ENCODE measurements at places on chromosomes 6 and 20.

- no peak for DNase-seq
Observed at GRCh38 chr6:50240986-50241385, 191.3 kb upstream of the DEFB112 start.

DNA sequence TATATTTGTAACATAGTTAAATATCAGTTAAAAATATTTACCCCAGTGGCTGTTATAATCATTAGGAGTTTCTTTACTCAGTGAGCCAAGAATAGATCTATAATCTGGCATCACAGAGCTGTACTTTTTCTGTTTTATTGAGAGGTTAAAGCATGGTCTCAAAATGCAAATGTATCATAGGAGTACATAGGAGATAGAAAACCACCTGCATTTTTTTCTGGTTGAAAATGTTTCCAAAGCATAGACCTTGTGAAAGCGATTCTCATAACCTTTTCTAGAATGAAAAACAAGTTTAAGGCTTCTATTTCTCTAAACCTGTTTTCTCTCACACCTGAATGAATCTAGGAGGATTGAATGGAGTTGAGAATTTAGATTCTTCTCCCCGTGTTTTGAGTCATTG, 14.4 kb downstream of the KCNQ5 start:
- DNase-seq: no peak

GRCh38 chr6:36840432-36841403, 1.5 kb upstream of the CPNE5 start:
- no peak for DNase-seq

DNA sequence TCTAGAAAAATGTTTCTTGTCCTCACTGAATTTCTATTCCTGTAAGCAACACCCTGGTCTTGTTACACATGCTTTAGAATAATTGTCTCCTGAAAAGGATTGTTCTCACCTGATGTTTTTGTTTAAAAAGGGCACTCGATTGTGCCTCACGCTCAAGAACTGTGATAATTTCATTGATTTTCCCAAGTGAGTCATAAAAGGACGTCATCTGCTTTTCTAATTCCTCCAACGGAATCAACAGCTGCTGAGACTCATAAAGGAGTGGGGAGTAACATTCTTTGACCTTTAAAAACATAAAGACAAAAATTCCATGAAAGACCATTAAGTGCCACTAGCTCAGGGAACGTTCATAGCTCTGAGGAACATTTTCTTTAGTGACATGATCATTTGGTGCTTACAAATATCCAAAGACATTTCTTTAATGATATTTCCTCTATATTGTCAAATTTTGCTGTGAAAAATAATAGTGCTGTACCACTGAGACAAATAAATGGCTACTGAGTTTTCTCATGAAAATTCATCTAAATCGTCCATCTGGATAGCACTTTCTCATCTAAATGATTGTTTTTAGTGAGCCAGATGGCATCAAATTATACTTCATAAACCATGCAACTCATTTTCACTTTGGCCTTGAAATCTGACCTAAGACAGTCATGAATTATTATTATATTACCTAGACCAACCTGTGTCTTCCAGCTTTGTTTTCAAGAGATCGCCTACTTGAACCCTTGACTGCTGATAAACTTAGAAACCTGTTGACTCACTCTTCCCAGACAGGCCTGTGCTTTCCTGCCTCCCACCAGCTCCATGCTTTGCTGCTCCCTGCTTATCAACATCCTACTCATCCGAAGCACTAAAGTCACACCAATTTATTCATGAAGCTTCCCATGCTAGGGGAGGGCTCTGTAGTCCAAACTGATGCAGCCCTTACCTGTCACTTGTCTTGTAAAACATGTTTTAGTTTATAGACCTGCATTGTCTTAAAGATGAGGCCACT, 178.2 kb downstream of the SYNE1 start:
- no peak for DNase-seq

DNA sequence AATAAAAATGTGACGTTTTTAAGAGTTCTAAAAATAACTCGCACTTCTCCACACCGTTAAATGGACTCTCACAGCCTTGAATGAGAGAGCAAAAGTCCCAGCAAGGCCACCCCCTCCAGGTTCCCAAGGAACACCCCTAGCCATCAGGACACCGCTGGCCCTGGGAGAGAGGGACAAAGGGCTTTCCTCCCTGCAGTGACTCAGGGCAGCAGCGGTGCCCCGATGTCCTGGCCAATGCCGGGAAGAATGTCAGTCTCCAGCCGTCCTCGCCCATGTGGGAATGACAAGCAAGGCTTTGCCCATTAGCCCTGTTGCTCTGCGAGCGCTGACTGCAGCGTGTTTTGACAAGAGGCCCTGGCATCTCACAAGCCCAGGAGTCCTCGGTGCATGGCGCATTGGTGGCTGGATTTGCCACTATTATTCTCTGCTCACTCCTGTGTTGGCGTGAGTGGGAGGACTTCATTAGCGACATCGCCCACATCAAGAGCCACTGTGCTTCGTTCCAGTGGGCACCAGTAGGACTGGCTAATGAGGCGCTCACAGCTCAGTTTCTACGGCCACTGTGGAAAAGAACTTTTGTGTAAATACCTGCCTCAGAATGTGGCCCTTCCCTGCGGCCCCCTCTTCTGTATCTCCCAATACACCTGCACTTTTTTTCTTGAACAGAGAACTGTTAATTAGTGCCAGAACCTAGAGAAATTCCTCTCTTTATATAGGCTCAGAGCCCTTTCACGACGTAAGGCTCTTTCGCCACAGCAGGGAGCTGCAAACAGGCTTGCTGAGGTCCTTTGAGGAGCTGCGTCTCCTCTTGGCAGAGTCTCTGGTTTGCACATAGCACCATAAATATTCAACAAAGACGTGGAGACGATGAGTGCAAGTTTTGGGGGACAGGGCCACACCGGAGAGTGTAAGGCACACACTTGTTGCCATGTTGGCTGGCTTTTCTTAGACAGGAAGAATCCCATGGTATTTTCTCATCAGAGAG, 336.6 kb downstream of the TAF4 start:
- DNase-seq: no peak

GRCh38 chr6:56490993-56491392, 151.7 kb downstream of the DST start:
- no peak for DNase-seq

- no peak for DNase-seq
Observed at GRCh38 chr6:113719545-113719944, 137.6 kb upstream of the MARCKS start.

DNA sequence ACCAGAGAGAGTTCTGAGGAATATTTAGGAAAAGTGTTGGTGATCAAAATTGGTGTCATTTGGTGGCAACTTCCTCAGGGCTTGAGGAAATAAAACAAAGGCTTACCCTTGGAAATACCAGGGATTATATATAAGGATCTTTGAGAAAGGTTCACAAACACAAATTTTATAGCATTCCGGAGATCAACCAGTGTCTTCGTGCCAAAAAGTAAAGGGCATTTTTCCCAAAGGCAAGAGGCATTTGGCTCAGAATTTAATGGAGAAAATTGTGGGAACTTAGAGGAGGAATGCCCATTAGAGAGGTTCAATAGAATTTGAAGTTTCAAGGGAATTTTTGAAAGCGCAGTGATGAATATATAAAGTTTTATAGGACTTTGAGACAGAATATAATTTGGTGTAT, 179.5 kb downstream of the FUT9 start:
- DNase-seq: no peak

GRCh38 chr20:13443690-13444089, 195.0 kb downstream of the TASP1 start:
- no peak for DNase-seq

DNA sequence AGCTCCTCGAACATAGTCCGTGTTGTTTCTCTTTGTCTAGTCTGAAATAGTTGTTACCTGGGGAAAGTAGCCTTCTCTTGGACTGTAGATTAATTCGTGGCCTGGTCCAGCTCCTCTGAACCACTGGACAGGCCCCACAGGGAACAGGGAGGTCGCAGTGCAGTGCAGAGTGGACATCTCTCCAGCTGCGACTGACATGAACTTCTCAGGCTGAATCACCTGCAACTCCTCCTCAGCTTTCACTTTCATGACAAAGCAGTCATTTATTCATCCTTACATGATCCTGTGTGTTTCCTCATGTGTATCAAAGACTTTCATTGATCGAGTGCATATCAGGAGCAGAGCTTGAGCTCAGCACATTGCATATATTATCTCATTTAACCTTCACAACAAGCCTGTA, 19.1 kb upstream of the SIRPG start:
- DNase-seq: no peak

- no peak for DNase-seq
Observed at GRCh38 chr20:2755451-2756055, 44.9 kb downstream of the CPXM1 start.

DNA sequence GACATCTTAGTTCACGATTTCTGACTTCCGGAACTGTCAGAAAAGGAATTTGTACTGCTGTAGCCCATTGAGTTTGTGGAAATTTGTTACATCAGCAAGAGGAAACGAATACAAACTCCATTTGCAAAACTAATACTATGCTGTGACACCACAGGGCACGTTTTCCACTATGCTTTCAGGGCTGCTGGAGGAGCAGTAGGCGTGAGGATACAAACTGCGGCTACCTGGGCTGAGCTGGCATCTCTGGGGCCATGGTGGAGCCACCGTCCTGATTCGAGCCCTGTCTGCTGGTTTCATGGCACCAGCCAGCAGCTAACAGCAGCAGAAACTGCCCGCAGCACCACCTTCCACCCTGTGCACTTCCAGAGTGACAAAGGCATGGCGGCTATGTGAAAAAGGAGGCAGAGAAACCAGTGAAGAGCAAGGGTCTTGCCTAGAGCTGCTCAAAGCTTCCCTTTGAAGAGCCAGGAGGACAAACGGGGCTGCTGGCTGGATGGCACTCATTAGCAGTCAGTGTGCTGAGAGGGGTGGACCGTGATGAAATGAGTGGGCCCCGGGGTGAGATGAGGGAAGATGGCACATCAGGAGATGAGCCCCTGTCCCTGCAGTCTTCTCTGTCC, 58.9 kb upstream of the STX16 start:
- DNase-seq: no peak

- DNase-seq: no peak
Observed at GRCh38 chr6:51300510-51300909, 481.8 kb downstream of the TFAP2B start.

DNA sequence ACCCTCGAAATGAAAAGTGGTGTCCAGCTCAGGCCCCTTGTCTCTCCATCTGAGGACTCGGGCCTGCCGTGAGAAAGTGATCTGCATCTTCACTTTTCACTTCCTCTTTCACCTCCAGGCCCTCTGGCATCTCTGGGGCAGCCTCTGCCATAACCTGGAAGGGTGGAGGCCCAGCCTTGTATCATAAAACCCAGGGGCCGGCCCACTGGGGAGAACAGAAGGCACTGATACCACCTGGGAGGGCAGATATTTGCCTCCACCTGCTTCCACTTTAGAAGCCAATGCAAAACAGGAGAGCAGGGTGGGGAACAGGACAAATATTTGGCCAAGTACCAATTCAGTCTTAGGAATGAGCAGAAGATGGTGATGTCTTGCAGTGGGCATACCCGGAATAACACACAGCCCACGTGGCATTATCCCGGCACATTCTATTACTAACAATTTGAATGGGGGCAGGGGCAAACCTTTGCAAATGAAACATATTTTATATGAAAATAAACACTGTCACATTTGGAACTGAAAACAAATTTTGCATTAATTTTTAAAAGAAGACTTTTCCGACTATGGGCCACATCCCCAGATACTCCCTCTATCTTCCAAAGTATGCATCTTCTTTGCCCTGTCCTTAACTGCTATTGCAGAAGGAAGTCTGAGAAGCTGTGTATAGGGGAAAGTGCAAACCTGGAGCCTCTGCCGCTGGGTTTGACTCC, 69.2 kb upstream of the TBC1D7 start:
- DNase-seq: peak; percentile 98

DNA sequence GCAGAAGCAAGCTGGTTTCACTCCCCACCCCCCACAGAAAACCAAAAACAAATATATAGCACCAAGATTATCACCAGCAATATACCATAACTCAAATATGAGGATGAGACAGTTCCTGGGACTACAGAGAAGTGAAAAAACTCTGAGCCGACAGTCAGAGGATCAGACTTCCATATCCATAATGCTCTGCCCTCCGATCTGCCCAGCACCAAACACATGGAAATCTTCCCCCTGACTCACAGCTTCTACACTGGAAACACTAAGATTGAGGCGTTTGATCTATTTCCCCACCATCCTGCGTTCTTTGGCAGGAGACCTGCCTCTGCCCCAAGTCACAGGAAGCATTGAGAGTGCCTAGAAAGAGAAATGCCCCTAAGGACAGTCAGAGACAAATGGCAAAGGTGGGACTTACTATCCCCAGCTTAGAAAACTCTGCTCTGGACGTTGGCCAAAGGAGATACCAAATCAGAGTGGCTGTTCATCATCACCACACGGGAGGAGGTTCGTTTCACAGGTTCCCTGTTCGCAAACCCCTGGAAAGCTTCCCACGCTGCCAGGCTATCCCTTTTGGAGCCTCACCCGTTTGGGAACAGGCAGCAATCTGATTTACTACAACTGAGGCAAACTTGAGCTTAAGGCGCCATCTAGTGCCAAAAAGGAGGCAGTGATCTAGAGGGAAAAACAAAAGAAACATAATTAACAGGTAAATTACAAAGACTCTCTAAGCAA, 48.7 kb upstream of the SRSF6 start:
- peak; percentile 76 for DNase-seq

- DNase-seq: no peak
Observed at GRCh38 chr6:80468398-80468797, 361.9 kb downstream of the BCKDHB start.

GRCh38 chr20:62949153-62949821, 3.2 kb upstream of the SLC17A9 start:
- DNase-seq: no peak

DNA sequence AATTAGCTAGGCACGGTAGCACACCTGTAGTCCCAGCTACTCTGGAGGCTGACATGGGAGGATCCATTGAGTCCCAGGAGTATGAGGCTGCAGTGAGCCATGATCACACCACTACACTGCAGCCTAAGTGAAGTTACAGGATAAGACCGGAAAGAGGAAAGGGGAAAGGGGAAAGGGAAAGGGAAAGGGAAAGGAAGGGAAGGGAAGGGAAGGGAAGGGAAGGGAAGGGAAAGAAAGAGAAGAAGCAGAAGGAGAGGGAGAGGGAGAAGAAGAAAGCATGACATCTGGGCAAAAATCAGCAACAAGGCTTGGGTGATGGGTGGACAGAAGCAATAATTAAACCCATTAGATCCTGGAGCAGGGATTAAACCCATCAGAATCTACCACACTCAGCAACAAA, 101.7 kb upstream of the RAB32 start:
- no peak for DNase-seq

DNA sequence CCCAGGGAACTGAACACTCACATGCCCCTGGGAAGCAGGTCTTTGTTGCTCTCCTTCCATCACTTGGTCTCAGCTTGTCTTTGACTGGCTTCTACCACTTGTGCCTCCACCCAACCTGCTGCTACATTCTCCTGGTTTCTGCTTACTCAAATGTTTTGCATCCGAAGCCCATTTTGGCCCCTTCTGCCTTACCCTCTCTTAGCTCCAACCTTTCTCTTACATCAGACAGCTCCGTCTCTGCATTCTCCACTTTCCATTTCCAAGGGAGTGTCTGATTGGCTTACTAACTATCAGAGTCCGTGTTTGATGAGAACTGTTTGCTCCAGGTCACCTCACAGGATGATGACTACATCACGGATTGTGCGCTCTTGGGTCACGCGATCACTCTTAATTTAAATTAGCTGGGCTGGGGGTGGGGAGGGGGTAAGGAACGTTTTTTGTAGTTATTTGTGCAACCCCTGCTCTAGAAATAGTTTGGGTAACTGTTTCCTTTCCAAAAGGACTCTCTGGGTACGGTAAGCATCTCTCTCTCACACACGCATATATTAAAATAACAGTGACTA, 844 bp upstream of the ABRACL start:
- DNase-seq: peak; percentile 77
